GM23338 (cell line): ENCODE measurements at places on chromosomes 3 and 15. TPM values are rescaled to one million over a fixed set of nuclear protein-coding genes. Genes with fewer than 3 reads are reported as not detected.

TM4SF1 gene
- polyA plus RNA-seq, result 0.49 and 0.74 TPM in 2 replicates

HIGD2B gene
- 0.45 TPM in 1 of 2 replicates, not detected in the other for polyA plus RNA-seq

SIDT1 gene
- polyA plus RNA-seq, result not detected in 2 replicates

LRRK1 gene
- polyA plus RNA-seq, result 4.1 and 4.5 TPM in 2 replicates

C2CD4A gene
- polyA plus RNA-seq, result 0.30 TPM in 1 of 2 replicates, not detected in the other

UBAP1L gene
- polyA plus RNA-seq, result 0.47 and 0.53 TPM in 2 replicates

IMPG2 gene
- polyA plus RNA-seq, result 0.03 TPM in 1 of 2 replicates, not detected in the other

AHSG gene
- polyA plus RNA-seq, result 0.18 and 0.21 TPM in 2 replicates

ENTPD3 gene
- polyA plus RNA-seq, result 0.19 and 0.32 TPM in 2 replicates

SLC9C1 gene
- polyA plus RNA-seq, result 0.66 and 1.8 TPM in 2 replicates
